Stimulated activated CD4-positive, alpha-beta T cell treated with anti-CD3 and anti-CD28 coated beads, Interleukin-1b, Interleukin-23, amount 100 ng/mL, for 24 hours (primary cell): ENCODE measurements at places on chromosomes 3 and 15.

DNA sequence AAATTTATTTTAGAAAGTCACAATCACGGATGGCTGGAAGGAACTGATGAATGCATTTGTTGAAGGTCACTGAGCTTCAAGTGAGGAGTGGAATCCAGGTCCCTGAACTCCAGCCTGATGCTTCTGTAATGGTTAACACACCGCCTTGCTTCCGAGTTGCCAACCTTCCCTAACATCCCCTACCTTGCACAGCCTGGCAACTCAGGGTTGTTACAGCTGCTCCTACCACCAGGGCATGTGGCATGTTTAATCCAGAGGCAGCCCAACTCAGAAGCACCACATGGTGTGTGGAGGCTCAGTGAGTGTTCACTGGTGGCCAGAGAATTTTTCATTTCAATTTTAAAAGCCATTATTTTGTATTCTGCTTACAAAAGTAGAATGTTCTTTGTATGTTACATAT lies 4.9 kb downstream of the TM2D3 start:
- no peak for DNase-seq

DNA sequence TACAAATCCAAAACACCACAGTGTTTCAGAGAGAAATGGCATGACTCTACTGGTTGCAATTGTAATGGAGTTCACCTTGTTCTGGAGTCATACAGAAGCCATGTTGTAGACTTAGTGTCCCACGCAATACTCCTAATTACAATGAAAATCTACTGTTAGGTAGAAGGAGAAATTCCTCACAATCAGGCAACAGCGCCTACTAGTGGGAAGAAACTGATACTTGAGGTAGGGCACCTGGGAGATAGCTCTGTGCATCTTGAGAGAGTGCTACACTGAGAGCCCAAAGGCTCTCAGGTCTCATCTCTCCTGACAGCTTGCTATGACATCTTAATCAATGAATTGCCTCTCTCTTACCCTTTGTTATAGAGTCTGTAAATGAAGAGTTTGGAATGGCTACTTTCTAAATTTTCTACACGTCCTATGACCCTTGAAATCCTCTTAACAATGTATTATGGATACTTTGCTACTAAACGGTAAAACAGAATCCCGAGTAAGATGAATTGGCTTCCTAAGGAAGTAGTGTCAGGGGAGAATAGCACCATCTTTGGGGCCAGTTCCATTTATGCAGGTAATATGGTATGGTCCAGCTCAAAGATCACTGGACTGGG lies 422.7 kb upstream of the TPRG1 start:
- peak; percentile 30 for DNase-seq

GRCh38 chr15:29990035-29990434 lies 92.7 kb upstream of the GOLGA8J start:
- no peak for DNase-seq

DNA sequence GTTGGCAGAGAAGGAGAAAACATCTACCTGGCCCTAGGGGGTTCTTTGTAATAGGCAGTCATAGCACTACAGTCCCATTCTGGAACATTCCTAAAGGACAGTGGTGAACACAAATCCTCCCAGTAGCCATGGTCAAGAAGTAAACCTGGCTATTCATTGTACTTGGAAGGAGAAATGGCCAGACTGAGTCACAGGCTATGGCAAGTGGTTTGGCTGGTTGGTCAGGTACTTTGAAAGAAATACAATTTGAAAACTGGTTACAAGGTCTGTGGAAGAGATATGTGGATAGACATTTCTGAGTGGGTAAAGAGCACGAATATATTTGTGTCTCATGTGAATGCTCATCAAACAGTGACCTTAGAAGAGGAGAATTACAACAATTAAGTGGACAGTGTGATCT lies 33.0 kb upstream of the FAN1 start:
- DNase-seq = no peak

- DNase-seq = no peak
These were observed 190.3 kb downstream of the WNT5A start for GRCh38 chr3:55296791-55297190.

DNA sequence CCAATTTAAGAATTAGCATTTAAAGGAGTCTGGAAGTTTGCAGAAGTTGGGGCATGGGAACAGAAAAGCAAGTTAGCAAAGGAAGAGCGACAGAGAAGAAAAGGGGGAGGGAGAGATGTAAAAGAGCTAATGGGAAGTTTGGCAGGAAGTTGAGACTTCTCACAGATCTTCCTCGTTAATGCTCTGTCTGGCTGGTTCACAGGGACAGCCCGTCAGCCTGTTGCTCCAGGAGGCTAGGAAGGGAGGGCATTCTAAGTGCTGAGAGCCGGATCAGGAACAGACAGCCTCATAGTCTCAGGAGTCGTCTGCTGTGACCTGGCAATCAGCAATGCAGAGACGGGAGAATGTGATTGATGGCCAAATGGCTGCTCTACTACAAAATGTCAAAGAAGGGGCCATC lies 150.3 kb downstream of the AGBL1 start:
- no peak for DNase-seq

DNA sequence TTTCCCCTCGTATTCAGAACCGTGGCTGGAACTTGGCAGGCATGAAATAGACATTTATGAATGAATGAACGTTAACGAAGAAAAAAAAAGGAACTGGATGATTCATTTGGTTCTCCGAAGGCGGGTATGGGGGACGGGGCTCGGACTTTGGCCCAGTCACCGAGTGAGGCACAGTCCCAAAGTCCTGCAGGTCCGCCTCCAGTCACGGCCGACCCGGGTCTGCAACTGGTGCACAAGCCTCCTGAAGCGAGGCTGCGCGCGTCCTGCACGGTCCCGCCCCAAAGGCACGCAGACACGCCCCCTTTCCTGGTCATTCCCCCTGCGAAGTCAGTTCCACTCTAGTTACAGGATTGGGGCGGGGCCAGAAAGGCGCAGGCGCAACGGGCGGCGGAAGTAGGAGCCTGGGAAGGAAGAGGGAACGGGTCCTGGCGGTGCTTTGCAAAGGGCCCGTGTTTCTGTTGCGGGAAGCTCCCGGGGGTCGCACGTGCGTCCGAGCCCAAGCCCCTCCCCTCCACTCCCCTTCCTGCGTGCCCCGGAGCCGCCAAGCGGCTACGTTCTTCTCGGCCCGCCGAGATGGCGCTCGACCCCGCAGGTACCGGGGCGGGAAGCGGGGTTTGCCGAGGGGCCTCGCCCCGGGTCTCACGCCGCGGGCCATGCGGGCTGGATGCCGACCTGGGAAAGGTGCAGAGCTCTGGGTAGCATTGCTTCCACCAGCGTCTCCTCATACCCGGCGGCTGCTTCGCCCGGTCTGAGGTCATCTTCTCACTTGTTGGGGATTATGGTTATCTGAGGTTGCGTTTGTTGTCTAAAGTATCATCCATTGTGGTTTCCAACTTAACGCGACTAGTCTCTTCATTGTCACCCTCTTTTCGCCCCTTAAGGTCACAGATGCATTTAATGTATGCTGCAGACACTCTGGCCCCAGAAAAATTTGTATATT lies at the start of gene CMC1:
TSS of gene CMC1 (plus strand) at position 399 of the 940 bp plus-strand sequence. CDS start at position 574, 175 bp downstream.
- peak; percentile 96 for DNase-seq

DNA sequence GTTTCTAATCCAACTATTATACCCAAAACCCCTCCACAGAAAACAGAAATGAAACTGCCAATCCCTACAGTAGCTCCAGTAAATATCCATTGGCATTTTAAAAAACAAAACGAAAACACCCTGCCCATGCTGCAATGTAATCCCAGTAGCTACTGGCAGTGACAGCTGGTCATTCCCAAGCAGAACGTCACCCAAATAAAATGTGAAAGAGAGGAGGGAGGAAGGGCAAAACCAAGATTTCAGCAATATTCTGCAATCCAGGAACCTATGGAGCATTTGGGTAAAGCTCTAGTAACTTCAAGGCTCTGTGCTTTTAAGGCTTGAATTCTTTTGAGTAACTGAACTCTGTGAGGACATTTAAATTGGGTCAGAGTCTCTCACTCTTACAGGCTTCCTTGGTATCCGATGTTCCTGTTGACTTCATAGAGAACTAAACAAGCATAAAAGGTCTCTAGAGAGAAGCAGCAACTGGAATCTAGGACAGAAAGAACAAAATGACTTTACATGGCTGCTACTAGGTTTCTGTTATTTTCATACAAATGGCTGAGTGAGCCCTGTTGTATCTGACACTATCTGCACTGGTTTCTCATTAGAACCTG lies 136.2 kb downstream of the TNIK start:
- no peak for DNase-seq

DNA sequence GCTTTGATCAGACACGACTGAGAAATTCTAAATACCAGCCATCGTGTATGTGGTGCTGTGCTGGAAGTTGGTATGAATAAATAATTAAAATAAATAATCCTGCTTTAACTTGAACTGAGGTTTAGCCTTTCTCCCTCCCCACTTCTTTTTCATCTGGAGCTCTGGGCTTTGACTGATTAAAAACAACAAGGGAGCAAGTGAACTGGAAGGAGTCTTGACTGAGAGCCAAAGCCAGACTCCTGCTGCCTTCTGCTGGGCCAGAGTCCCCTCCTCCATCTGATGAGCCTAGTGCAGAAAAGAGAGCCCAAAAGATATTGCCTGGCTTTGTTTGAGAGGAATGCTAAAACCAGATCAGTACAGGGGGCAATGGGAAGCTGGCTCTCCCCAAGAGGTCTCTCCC lies 96.0 kb downstream of the CCNL1 start:
- no peak for DNase-seq

DNA sequence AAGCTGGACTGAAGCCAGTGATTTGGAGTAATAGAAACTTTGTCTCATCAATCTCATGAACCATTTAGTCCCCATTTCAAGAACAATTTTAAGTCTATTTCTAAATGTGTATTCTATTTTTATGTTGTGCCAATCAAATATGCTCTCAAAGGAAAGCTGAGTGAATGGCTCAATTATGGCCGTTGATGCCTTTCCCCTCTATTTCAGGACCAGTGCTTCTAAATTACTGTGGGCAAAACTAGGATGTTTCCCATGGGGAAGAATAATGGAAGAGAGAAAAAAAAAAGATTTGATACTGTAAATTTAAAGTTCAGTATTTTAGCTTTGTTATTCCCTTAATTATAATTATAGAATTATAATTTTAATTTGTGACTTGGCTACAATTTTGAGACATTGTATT lies 110.1 kb downstream of the CADM2 start:
- no peak for DNase-seq

DNA sequence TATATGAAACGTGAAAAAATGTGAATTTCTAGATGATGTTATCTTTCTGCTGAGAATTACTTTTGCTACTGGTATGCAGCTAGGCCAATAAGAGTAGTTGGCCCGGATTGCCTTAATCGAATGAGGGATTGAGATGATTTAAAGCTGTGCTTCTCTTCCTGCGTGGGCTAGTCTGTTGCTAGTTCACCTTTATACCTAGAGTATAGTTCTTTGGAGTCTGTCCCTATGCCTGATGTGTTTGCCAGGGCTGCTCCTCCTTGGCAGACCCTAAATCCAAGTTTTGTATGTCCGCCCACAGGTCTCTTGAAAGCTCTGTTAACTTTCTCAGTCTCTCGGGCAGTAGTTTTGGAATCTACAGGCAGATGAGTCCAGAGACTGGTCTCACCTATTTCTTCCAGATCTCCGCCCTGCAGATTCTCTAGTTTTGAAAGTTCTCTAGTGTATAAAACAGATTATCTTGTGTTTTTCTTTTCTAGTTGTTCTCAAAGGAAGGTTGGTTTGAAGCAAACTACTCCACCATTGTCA lies 64.9 kb downstream of the MEF2A start:
- DNase-seq = no peak

DNA sequence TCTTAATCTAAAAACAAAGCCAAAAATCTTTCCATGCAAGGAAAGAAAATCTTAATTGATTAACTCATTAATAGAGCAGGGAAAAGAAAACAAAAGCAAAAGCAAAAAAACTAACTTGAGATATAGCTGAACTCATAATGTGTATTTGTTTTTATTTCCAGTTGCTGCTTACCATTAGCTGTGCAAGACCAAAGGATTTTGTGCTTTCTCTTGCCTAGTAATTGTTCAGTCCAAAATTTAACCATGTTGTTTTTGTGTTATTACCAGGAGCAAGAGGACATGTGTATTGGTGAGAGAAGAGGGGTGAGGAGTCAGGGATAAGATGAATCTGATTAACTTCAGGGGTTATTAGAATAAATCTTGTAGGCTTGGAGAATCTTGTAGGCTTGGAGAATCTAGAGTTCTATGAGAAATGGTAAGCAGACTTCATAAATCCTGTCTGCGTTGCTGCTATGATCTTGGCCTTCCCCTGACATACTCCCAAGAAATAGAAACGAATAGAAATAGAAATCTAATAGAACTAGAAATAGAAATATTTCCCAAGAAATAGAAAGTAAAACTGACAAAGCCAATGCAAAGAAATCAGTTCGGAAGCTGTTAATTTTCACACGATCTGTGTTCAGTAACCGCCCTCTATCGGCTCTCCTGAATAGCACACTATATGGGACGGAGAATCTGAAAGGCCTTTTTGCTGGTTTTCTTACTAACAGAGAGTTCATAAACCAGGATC lies 72.6 kb upstream of the TNFSF10 start:
- no peak for DNase-seq

DNA sequence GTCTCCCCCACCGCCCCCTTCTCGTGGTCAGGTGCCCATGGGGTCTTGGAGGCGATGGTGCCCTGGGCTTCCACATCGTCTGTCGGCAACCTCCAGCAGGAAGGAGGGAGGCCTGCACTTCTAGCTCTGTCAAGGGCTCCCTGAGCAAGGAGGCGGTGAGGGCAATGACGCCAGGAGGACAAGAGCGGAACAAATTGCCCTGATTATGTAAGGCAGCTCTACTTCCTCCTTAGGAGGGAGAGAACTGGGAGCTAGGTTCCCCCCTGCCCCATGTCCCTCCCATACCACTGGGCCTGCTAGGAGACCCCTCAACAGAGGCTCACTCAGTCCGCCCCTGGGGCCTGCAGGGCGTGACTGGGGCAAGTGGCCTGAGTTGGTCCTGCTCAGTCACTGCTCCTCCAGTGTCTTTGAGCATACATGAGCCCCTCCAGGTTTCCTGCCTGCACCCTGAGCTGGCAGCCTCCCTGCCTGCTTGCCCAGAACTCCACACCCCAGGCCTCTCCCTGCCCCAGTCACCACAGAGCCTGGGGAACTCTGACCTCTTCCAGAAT lies 56.1 kb downstream of the CACNA2D2 start:
- no peak for DNase-seq

- no peak for DNase-seq
These were observed 136.3 kb downstream of the FOXP1 start for GRCh38 chr3:71447197-71447596.
